ENCODE measurements at places on chromosomes 4 and X.
A peak's percentile ranks its signal among the peaks of the same experiment; 100 is the strongest.

- no peak for DNase-seq
Measured at GRCh38 chr4:154471032-154471431, 20.6 kb downstream of the DCHS2 start.

- no peak for DNase-seq
Measured at GRCh38 chr4:34220601-34221000, 2023.7 kb downstream of the ARAP2 start.

GRCh38 chr4:115883231-115883630 is 769.8 kb upstream of the NDST4 start:
- no peak for DNase-seq

DNA sequence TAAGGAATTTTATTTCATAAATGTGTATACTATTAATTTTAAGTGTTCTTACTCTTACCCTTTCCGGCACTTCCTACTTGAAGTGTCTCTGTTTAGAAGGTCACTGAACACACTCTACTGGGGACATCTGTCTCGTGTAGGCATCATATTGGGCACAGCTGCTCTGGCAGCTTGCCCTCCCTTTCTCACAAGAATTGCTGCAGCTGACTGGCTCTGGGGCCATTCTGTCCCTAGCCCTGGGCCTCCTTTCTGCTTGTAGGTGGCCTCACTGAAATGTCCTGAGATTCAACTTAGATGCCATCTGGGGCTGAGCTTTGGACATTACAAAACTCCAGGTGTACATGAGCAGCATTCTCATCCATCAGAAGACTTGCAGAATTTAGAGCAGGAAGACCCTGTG is 49.6 kb downstream of the SMAD1 start:
- DNase-seq: no peak

GRCh38 chr4:118904418-118904817 is 15.8 kb downstream of the SYNPO2 start:
- no peak for DNase-seq

DNA sequence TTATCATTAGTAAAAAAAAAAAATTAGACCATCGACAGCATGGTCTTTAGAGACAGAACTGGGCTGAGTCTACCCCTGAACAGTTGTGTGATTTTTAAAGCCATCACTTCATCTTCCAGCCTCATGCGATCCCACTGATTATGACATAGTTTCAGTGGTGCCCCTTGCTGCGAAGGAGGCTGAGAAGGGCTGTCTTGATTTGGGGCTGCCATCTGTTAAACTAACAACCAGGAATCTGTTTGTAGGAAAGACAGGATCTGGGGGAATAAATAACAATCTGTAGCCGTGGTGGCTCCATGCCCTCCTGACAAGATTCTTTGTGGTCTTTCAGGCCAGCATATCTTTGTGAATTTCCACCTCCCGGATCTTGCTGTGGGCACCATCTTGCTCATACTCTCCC is 17.1 kb downstream of the SLC34A2 start:
- DNase-seq: no peak

DNA sequence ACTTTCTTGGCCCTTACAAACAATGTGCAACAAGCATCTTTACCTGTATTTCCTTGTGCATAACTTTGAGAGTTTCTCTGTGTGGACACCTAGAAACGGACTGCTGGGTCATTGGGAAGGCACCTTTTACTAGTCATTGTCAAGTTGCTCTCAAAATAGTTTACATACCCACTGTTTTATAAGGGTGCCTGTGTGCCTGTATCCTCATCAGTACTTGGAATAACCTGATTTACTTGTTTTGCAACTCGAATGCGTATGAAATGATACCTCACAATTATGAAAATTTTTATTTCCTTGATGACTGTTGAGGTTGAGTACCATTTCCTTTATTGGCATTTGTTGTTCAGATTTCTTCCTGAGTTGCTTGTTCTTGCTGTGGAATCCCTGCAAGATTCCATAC is 150.8 kb downstream of the STIM2 start:
- DNase-seq: no peak

DNA sequence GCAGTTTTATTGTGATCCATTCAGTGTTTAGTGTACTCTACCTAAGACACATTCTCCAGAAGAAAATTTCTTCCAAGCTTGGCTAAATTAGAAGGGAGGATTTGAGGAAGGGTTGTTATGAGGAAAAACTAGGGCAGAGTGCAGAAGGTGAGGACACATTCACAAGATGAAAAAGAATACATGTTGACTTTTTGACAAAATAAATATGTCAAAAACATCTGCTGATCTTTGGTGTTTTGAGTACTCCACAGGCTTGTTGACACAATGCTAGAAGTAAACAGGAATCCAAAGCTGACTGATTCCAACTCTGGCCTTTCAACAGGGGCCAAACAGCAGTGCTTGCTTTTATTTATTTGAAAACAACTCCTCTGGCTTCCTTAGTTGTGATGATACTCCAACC is 125.8 kb upstream of the SLC7A11 start:
- DNase-seq: no peak

- DNase-seq: no peak
Measured at GRCh38 chrX:10156199-10157031, at the start of gene CLCN4. Gene CLCN4, plus strand, starts transcription at chrX:10156975. Its CDS starts 28,058 bp downstream, at chrX:10185033.

- no peak for DNase-seq
Measured at GRCh38 chrX:17529151-17529745, 154.2 kb downstream of the NHS start.

- no peak for DNase-seq
Measured at GRCh38 chrX:71619986-71620385, 1.7 kb upstream of the CXCR3 start.

DNA sequence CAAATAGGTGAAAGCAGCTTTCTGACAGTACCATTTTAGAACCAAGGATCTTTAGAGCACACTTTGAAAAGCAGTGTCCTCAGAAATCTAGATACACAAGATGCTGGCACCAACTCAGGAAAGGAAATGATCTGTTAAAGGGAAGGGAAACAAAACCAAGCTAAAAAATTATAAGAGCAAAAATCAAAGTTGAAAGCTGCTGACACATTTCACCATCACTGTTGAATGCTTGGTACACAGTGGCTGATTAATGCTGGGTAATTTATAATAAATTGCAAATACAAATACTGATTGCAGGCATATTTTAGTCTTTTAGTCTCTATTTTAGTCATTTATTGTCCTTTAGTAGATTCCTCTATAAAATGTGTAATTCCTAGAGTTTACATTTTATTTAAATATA is 1540.1 kb upstream of the PCDH10 start:
- DNase-seq: no peak

DNA sequence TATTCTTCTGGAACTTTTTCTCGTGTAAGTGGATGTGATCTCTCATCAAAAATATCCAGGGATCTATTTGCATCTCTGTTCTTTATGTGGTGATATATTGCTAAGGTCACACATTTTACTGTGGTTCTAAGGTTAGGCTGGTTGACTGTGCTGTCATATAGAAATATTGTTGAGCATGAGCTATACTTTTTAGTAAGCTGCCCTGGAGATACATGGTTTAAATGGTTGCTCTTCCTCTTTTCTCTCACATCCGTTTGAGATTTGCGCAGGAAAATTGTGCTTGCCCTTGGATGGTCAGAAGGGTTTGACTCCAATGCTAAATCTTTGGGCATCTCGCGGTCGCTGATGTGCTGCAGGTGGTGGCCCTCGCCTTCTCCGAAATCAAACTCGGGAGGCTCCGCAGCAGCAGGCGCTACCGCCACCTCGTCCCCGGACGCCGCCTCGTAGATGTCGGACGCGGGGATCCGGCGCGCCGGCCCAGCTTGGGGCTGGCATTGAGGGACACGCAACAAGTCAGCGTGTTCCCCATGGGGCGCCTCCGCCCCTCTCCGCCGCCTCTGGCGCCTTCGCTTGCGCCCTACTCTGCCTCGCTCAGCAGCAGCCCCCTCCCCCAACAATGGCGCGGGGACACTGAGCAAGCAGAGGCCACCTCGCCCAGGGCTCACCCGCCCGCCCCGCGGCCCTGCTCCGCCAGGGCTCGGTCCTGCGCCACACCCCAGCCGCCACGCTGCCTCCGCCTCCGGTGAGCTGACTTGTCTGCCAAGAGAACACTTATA is 154.5 kb downstream of the MSN start:
- peak; percentile 8 for DNase-seq

GRCh38 chrX:107673933-107674479 is 45.7 kb downstream of the PRPS1 start:
- peak; percentile 76 for DNase-seq

DNA sequence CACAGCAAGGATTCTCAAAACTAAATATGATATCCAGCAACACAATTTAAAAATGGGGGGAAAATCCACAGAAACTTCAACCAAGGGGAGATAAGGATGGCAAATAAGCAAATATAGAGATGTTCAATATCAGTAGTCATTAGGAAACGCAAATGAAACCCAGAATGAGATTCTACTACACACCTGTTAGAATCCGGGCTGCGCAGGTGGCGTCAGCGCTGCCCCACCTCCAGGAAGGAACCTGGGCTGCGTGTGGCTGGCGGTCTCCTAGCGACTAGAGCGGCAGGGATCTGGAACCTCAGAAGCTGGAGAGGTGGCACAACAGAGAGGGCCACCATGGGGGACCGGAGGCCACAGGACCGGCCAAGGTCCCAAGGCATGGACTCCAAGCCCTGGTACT is at the start of gene FAM47B:
TSS of gene FAM47B (plus strand) at position 301 of the 400 bp plus-strand sequence. CDS start at position 337, 36 bp downstream.
- DNase-seq: no peak

DNA sequence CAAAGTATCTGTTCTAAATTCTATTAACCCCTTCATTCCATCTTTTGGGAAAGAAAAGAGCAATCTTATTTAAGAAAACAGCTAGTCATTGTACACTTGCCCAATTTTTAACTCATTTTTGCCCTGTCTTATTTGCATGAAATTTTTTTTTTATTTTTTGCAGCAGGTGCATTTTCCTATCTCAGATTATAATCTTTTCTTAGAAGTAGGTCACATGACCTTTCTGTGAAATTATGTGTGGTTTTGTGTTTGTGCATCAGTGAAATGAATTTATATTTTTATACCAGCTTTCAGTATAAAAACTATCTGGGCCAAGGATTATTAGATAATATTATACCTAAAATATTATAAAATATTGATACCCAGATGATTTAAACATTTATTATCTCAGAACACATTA is 145.6 kb downstream of the INPP4B start:
- no peak for DNase-seq

GRCh38 chr4:25096251-25096980 is 63.8 kb downstream of the SEPSECS start:
- no peak for DNase-seq

DNA sequence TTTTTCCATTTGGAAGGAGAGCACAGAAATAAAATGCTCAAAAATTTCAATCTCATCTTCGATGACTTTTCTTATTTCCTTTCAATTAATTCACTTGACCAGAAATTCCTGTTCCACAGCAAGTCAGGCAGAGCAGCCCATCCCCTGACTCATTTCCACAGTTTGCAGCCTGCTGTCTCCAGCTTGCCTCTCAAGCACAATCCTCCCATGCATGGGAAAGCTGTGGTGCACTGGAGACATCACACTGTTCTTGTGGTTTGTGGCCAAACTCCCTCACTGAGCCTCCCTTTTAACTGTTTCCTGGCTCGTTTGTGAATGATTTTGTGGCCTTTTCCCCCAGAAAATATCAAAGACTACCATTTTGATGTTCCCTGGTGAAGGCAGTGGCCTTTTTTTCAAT is 114.0 kb upstream of the ENPEP start:
- no peak for DNase-seq

DNA sequence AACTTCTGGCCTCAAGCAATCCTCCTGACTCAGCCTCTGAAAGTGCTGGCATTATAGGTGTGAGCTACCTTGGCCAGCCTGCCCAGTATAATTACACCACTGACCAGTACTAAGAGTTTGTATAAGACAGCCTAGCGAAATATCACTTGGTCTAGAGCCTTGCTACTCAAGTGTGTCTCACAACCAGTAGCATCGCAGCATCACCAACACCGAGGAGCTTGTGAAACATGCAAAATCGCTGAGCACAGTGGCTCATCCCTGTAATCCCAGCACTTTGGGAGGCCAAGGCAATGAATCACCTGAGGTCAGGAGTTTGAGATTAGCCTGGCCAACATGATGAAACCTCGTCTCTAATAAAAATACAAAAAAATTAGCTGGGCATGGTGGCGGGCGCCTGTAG is 102.0 kb upstream of the GATB start:
- no peak for DNase-seq

DNA sequence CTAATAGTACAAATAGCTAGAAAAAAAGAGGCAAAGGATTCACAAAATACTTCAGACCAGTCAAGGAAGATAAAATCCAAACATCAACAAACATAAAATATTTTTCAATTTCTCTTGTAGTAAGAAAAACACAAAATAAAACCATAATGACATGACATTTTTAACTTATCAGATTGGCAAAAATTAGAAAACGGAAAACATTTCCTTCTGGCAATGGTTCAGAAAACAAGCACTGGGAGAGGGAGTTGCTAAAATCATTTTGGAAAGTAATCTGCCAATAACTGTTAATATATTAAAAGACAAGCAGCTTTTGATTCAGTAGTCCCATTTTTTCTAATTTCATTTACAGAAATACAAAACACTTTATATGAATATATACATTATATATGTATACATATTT is 26.1 kb downstream of the TKTL2 start:
- no peak for DNase-seq

DNA sequence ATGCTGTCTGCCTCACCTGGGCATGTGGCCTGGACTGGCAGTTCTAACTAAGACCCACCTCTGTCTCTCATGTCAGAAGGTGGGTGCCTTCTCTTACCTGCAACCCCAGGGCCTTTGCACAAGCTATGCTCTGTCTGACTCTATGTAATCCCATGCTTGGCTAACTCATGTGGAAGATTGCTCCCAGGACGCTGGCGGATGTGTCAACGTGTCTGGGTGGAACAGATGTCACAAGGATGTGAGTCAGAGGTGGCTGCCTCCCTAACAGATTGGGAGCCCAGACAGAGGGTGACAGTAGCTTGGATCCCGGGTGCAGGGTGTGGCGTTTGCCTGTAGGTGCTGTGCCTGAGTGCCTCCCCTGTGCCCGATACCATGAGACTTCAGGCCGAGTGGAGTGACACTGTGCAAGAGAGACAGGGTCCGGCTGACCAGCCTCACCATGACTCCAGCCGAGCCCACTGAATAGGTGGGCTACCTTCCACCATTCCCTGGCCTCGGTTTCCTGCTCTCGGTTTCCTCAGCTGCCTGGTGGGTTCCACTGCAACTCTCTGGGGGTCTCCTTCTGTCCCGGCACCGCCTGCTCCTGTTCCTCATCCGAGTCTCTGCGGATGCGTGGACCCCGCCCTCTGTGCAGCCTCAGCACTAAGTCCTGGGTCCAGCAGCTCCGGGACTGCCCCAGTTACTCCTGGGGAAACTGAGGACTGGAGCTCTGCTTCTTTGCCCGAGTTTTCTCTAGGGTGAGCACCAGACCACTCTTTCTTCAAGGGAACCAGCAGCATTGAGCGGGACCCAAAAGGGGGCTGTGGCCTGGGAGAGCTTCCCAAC is 11.0 kb downstream of the SH3BP2 start:
- DNase-seq: no peak

DNA sequence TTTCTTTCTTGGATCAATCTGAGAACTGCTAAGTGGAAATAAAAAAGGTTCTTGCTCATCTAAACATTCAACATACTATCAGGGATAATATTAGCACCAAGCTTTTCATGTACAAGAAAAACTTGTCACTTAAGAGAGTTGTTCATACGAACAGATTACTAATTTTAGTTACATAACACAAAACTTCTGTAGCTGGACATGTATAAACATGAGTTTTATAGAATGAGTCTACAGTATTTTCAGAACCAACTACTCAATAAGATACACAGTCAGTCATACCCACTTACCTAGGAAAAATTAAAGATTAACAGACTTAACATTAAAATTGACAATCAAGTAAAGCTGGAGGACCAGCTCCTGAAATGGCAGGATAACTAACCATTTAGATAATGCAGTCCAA is 540.1 kb upstream of the FAM241A start:
- DNase-seq: no peak
